ENCODE measurements at places on chromosomes 6 and 20.

- peaks cover 23% of the 10 kb centered on the region for H3K36me3 ChIP-seq
- DNase-seq: no peak
- no peak overlapping the region for H3K4me3 ChIP-seq
These were observed 27.7 kb downstream of the KCNS1 start for GRCh38 chr20:45073221-45073620.

GRCh38 chr6:155143578-155144106 lies 120.2 kb upstream of the CLDN20 start:
- DNase-seq: no peak
- peaks cover 27% of the 10 kb centered on the region for H3K4me1 ChIP-seq
- H3K27ac ChIP-seq: peak overlapping the region; percentile 46
- no peaks in the 10 kb centered on the region for H3K36me3 ChIP-seq
- peak overlapping the region; percentile 52 for H3K4me3 ChIP-seq
- H3K27me3 ChIP-seq: no peaks in the 10 kb centered on the region

DNA sequence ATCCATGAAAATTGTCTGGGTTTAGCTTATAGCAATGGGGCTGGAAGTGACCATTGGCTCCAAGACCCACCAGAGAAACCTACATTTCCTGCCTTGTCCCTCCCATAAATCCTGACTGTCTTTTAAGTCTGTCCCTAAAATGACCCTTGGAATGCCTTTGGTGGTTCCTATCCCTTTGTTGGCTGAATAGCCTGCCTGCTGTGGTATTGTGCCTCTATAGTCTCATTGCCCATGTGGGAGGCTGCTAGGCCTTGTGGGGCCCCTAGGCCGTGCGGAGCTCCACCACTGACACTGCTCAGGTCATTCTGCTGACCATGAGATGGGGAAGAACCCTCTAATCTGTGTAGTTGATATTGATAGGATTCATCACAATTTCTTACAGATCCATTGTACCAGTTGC lies 43.3 kb downstream of the SCP2D1 start:
- H3K27ac ChIP-seq: no peak overlapping the region
- no peak for DNase-seq
- no peaks in the 10 kb centered on the region for H3K36me3 ChIP-seq
- H3K4me3 ChIP-seq: no peak overlapping the region

- H3K27me3 ChIP-seq: no peaks in the 10 kb centered on the region
- no peak overlapping the region for H3K4me3 ChIP-seq
- DNase-seq: no peak
- H3K36me3 ChIP-seq: no peaks in the 10 kb centered on the region
- no peak overlapping the region for H3K27ac ChIP-seq
- H3K4me1 ChIP-seq: no peaks in the 10 kb centered on the region
These were observed 156.8 kb downstream of the DNAH8 start for GRCh38 chr6:38871741-38872568.

GRCh38 chr6:39072830-39073229 lies 24.2 kb downstream of the GLP1R start:
- H3K4me3 ChIP-seq: no peak overlapping the region
- no peaks in the 10 kb centered on the region for H3K36me3 ChIP-seq
- no peaks in the 10 kb centered on the region for H3K4me1 ChIP-seq
- no peaks in the 10 kb centered on the region for H3K27me3 ChIP-seq

DNA sequence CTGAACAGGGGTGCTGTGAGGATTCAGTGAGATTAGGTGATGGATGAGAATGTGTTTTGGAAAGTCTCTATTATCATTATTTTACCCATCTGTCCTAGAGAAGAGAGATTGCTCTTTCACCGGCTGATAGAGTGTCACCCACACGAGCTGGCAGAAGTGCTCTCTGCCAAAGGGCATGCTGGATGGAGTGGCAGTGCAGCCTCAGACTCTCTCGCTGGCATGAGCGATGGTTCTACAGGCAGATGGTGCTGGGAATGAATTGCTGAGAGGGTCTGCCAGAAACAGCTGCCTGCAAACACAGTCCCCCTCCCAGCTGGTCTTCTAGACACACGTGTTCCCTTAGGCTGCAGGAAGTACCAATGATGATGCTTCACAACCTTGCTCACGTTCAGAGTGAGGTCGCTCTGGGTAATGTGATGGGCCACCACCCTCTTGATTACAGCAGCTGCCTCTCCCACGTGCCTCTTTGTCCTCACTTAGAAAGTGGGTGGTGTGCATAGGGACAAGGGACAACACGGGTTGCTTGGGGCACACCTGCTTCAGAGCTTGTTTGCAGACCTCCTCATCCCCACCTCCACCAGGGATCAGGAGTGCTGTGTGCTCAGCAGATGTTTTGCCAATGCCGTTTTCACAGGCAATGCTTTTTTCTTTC lies 84.7 kb downstream of the FOXA2 start:
- no peaks in the 10 kb centered on the region for H3K4me1 ChIP-seq
- no peak for DNase-seq
- no peaks in the 10 kb centered on the region for H3K36me3 ChIP-seq
- no peak overlapping the region for H3K27ac ChIP-seq
- H3K4me3 ChIP-seq: no peak overlapping the region
- H3K27me3 ChIP-seq: no peaks in the 10 kb centered on the region

All from gastrocnemius medialis (tissue), 4 donors.